Right ventricle myocardium inferior (tissue), 1 donor: ENCODE measurements at places on chromosomes 2 and 18. TPM values are rescaled to one million over a fixed set of nuclear protein-coding genes. Genes with fewer than 3 reads are reported as not detected.

TYMS gene
- total RNA-seq = 6.0 TPM

DNA sequence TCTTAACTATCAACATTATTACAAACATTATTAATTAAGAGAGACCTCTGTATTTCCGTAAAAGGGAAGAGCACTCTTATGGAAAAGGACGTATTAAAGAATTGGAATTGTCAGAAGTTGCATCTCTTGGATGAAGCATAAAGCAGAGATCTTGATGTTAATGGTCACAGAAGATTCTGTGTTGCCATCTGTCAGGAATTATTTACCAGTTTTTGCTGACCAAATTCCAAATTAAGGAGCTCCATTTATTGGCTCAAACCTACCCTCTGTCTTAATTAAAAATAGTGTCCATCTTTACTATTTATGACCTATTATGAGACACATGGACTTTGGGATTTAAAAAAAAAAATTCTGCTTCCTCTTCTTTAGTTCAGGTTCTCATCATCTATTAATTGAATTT lies 232.1 kb downstream of the ARHGAP15 start:
- no peak for DNase-seq

GRCh38 chr18:32095192-32095899 lies 3.7 kb downstream of the RNF138 start:
- DNase-seq = no peak

GRCh38 chr2:35339211-35339610 lies 1016.4 kb upstream of the CRIM1 start:
- DNase-seq = no peak

EPB41L3 gene
- total RNA-seq = 10.5 TPM

GRCh38 chr18:55509631-55510324 lies 78.2 kb downstream of the TCF4 start:
- no peak for DNase-seq

ASPRV1 gene
- total RNA-seq = 0.81 TPM

- DNase-seq = peak; percentile 88
These were observed 12.0 kb upstream of the E2F6 start for GRCh38 chr2:11477994-11478393.

TSPYL6 gene
- total RNA-seq = not detected

GRCh38 chr2:11342551-11343367 lies 1.7 kb downstream of the ROCK2 start:
- no peak for DNase-seq

AGAP1 gene
- 23.5 TPM for total RNA-seq

SLC30A3 gene
- 10.1 TPM for total RNA-seq

FASTKD1 gene
- total RNA-seq = 112 TPM

DNA sequence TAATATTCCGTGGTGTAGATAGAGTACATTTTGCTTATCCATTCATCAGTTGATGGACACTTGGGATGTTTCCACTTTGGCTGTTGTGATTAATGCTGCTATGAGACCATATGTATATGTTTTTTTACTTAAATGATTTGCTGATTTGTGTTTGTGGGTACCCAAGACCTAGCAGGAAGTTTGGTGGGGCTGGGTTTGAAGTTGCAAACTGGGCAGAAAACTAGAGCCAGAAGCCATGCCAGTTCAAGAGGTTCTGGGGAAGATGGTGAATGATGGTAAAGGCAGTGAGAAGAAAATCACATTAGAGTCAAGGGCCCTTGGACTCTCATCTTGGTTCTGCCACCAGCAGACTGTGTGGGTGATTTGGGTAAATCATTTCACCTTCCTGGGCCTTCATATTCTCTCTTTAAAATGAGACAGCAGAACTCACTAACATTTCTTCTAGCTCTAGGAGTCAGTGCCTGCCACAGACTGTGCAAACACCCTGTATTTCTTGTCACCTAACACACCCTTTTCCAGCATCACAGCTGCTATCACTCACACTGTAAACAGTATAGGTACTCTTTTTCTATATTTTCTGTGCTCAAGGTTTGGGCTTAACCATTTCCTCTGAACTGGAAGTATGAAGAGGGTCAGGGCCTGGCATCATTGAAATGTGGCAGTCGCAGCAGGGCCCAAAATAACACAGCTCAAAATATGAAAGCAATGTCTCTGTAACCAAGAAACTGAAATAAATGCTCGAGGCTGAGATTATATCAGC lies 8.4 kb upstream of the CTLA4 start:
- no peak for DNase-seq

DNA sequence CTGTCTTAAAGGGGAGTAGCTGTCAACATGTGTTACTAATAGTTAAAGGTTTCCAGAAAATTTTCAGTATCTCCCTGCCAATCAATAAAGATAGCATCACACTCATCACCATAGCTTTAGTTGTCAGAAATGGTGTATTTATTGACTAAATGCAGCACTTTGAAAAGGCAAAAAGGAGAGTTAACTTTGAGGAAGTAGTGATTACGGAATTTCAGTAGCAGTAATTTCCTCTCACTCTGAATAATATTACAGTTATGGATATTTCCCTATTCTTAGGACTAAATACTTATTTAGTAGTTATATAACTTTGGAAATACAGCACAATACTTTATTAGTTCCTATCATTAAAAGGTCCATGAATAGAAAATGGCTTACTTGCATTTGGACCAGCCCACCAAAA lies 250.5 kb downstream of the CAMKMT start:
- no peak for DNase-seq

IL1R2 gene
- 1.3 TPM for total RNA-seq

DNA sequence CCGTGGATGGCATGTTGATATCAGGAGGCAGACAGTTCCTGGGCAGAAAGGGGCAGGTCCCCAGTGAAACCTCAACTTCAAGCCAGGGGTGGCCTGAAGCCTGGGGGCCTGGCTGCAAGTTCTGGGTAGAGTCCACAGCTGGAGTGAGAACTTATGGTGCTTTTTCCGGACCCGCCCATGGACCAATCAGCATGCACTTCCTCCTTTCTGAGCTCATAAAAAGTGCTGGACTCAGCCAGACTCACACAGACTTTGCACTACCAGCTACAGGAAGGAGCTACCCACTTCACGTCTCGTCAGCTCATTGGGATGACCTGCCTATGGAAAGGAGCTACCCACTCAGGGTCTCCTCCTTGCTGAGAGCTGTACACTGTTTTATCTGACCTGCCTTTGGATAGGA lies 183.1 kb upstream of the MC4R start:
- no peak for DNase-seq

- DNase-seq = no peak
These were observed 219.8 kb downstream of the SH3BP4 start for GRCh38 chr2:235171550-235172031.

DNA sequence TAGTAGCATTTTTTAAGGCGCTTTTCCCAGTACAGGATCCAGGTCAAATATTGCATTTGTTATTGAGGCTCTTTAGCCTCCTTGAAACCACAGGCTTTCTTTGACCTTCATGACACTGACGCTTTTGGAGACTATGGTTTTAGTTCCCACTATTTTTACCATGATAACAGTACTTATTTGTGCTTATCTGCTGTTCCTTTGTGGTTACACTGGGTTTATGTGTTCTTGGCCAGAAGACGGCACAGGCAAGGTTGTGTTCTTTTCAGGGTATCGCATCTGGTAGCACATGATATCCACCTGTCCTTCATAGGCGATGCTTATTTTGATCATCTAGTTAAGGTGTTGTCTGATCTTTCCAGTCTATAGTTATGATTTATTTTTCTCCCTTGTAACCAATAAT lies 16.8 kb upstream of the MBOAT2 start:
- DNase-seq = no peak

DNA sequence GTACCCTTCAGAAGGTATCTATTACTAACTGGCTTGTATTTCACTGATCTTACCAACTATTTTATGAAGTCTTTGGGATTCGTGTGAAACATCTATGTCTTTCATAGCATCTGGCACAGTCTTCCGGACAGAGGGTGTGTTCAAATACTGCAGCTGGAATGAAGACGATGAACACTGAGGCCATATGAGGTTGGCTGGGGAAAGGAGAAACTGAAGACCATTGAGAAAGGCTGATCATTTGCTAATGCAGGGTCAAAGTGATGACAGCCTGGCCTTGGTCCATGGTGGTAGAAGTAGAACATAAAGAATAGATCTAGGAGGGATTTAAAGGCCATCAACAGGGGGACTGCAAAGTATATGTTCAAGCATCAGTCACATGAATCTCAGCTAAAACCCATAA lies 132.7 kb downstream of the CCBE1 start:
- no peak for DNase-seq

GRCh38 chr2:159873258-159873657 lies 75.2 kb upstream of the CD302 start:
- DNase-seq = no peak

ALK gene
- total RNA-seq = 0.08 TPM

GRCh38 chr2:19714926-19715325 lies 186.9 kb downstream of the TTC32 start:
- no peak for DNase-seq
